ENCODE measurements at places on chromosomes 7 and 10.

- DNase-seq = no peak
These were observed 89.9 kb downstream of the CHST15 start for GRCh38 chr10:124003481-124003870.

DNA sequence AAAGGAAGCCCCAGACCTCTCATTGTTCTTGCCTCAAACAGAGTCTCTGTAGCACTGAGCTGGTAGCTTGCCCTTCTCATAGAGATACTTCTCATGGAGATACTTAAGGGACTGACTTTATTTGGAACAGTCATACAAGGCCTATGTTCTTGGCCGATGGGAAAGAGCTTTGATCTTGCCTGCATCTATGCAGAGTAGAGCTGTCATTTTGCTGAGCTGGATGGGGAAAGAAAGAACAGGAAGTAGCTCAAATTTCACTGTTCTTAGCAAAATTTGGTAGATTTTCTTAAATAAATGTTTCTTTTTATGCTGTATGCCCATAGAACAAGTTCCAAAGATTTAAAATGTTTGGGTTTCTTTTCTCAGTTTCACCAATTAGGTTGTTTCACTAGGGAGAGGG lies 119.3 kb upstream of the SEC61G start:
- no peak for DNase-seq

DNA sequence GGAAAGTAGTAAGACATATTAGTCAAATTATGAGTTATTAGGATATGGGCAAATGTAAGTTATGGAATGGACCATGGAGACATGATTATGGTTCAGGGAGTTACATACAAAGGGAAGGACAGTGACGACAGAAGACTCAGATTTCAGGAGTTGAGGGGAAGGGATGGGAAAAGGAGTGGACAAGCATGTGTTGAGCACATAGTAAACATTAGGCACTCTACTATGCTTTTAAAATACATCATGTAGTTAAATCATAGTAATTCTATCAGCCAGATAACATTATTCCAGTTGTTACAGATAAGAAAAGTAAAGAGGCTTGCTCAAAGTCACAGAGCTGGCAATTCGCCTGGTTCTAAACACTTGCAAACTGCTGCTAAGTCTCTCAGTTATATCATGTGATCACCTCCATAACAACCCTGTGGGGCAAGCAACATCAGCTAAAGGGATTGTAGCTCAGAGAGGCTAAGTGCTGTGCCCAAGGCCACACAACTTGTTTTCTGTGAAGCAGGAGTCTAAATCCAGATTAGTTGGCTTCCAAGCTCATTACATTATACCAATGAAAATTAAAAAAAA lies 115.2 kb upstream of the MDFIC start:
- DNase-seq = no peak

GRCh38 chr7:1204460-1205140 lies 28.1 kb upstream of the UNCX start:
- DNase-seq = no peak

- DNase-seq = no peak
These were observed 427.4 kb downstream of the PLXNA4 start for GRCh38 chr7:132148876-132149275.

DNA sequence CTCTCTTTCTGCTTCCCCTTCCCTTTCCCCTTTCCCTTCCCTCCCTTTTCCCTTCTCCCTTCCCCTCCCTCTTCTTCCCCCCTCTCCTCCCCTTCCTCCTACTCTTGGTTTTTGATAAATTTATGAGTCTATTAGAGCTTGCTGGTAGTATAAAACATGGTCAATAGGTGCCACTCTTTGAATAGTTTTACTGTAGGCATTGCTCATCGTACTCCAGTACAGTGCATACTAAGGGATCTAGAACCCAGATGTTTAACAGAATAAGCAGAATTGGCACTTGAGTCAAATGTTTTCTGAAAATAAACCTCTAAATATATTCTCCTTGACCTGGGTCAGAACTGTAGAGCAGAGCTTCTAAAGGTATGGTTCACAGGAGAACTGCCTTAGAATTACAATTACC lies 126.7 kb downstream of the SORCS3 start:
- no peak for DNase-seq

- no peak for DNase-seq
These were observed 167.9 kb downstream of the RNF216 start for GRCh38 chr7:5613607-5614006.

GRCh38 chr10:72612203-72612826 lies 13.6 kb downstream of the MICU1 start:
- no peak for DNase-seq

DNA sequence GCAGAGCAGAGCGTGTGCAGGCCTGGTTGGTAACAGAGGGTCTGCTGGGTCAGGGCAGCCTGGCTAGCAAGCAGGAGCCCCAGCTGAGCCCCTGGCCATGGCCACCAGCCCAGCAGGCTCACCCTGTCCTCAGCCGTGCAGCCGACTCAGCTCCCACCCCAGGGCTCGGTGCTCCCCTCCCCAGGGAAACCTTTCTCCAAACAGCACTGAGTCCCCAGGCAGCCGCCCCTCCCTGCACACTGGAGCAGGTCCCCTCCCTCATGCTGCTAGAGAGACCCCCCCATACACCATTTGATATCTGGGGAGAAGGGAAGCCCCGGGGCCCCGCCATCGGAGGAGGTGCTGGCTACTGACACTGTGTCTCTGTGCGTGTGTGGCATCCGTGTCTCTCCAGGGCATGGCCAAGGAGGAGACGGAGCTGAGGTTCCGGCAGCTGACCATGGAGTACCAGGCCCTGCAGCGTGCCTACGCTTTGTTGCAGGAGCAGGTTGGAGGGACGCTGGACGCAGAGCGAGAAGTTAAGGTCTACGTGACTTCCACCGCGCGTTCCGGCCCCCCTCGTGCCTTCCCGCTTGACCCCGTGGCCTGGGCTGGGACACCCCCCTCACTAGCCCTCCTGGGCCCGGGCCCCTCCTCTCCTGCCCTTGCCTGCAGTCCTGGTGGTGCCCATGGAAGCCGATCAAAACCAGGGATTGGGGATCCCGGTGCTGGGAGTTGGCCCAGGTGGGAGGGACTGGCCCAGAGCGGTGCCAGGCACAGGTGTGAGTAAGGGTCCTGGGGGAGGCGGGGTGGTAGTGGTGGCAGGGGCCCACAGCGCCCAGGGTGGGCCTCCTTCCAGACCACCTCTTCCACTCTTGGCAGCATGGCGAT lies 45.0 kb upstream of the DPYSL4 start:
- DNase-seq = no peak

DNA sequence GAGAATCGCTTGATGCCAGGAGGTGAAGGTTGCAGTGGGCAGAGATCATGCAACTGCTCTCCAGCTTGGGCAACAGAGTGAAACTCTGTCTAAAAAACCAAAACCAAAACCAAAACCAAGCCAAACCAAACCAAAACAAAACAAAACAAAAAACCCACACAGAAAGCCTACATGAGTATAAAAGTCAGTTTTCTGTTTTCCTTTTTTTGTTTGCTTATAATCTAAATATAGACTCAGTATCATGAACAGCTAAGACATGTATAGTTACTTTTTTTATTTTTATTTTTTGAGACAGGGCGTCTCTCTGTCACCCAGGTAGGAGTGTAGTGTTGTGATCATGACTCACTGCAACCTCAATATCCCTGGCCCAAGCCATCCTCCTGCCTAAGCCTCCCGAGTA lies 16.8 kb upstream of the MTPN start:
- no peak for DNase-seq

GRCh38 chr7:37160656-37161055 lies 288.0 kb downstream of the ELMO1 start:
- no peak for DNase-seq

DNA sequence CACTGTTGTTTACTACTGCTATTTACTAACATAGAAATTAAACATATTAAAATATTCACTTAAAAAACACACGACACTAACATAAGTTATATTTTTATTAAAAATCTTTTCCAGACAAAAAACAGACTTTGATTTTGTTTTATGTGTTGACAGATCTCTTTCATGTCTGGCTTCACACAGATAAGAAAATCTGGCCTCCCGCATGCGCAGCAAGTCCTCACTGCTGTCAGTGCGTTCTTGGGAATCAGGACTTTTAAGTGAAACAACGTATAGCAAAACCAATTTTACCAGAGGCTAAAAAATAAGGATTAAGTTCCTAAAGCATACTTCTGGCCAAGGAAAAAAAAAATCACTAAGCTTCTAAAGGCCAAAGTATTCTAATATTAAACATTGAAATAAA lies 1.2 kb upstream of the IDI1 start:
- DNase-seq = no peak

DNA sequence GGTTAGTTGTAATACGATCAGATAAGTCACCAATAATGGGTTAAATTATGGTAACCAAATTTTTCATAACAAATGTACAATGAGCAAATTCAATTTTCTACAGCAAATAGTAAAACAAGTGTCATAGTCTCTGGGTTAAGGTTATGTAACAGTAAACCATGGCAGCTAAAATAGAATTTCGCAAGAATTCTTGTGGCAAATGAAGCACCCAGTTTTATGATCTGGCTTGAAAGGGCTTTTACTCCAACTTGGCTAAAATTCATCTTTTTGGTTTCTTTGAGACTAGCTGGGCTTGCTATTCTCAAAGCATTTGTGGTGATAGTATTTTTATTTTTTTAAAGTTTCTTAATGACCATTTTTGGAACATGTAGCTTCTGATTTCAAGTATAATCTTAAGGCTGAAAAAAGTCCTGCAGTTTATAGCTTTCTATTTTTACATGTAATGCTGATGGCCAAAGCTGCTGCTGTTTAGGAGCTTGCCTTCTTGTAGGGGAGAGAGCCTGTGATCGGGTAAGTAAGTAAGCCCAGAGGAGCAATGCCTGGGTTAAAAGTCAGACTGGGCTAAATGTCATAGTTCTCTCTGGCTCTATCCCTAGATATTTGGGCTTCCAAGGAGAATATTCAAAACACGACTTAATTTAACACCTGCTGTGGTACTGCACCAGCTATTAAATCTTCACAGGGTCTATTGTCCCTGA lies 55.5 kb upstream of the SYPL1 start:
- DNase-seq = no peak

GRCh38 chr10:72744566-72744965 lies 52.6 kb downstream of the MCU start:
- no peak for DNase-seq

DNA sequence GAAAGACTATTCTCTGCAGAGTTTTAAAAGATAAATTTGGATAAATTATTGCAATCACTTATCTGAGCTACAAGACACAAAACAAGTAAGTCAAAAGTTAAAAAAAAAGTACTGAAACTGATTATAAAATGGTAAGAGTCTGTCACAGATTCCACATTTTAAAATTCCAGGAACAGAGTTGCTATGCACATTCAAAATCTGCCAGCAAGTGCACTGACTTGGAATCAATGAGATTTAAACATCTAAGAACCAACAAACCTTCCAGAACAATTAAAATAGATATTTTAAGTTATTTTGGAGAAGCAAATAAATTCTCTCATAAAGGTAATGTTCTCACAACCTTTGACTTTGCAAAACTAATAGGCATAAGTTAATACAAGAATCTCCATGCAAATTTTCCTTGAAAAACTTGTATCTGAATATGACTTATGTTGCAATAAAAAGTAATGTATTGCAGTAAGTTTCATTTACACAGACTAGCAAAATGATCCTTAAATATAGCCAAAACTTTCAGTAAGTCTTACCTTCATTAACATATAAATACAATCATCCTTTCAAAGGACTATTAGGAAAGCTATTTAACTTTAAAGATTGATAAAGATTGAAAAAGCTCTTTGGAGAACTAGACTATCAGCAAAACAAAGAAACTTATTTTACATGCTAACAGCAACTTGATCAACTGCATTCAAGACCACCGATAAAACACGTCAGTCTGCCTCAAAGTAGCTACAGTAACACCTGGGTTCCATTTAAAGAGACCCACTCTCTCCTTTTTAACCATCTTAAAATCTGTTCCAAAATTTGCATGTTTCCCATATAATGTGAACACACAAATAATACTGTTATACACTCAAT lies 4.4 kb downstream of the ETV1 start:
- DNase-seq = no peak

DNA sequence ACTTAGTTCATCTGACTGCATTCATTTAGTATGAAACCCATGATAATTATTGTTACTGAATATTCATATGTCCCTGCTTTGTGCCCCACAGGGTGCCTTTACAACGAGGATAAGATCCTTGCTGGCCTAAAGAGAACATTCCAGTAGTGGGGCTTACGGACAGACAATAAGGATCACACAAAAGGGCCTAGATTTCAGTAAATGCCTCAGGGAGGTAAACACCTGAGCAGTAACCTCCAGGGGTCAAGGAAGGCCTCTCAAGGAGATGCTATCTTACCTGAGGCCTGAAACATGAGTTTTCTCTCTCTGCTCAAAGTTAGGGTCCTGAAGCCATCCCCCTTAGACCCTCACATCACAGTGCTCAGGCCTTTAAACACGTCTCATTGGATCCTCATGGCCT lies 228.7 kb downstream of the TCF7L2 start:
- no peak for DNase-seq

GRCh38 chr10:98380493-98381339 lies 34.3 kb downstream of the PYROXD2 start:
- DNase-seq = no peak

DNA sequence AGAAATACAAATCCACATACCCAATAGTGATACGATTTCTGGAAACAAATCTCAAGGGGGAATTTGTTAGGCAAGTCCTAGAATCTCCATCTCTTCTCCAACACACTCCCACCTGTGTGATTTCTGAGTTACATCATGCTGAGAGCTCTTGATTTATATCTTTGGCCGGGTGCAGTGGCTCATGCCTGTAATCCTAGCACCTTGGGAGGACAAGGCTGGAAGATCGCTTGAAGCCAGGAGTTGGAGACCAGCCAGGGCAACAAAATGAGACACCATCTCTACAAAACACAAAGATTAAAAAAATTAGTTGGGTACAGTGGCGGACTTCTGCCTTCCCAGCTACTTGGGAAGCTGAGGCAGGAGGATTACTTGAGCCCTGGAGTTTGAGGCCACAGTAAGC lies 1.5 kb upstream of the MTPN start:
- no peak for DNase-seq

DNA sequence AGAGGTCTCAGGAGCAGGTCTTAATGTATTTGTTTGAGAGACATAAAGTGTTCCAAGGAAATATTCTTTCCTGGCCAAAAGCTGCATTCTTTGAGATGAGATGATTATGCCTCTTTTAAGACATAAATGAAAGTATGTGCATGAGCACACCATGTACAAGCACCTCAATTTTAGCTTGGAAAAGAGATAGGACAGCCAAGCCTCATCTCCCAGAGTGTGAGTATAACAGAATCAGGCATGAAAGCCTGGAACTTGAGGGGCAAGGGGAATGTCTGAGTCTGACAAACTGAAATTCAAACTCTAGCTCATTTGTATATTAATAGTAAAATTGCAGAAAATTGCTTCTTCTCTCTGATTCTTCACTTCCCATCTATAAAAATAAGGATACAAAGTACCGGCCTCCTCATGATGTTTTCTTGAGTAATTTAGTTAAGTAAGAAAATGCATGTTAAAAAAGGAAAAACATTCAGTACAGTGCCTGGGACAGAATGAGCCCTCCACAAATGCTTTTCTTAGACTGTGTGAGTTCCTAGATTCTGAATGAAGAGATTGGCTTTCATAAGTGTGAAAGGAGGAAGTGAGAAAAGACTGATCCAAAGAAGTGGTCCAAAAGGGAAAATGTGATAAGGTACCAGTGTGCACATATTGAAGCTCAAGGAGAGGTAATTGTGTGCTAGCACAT lies 1260.9 kb upstream of the SORCS1 start:
- no peak for DNase-seq
